IMR-90 (cell line): ENCODE measurements at places on chromosomes 4 and X. TPM values are rescaled to one million over a fixed set of nuclear protein-coding genes. Genes with fewer than 3 reads are reported as not detected.

RHOXF1 gene
- not detected in 2 replicates for total RNA-seq

DNA sequence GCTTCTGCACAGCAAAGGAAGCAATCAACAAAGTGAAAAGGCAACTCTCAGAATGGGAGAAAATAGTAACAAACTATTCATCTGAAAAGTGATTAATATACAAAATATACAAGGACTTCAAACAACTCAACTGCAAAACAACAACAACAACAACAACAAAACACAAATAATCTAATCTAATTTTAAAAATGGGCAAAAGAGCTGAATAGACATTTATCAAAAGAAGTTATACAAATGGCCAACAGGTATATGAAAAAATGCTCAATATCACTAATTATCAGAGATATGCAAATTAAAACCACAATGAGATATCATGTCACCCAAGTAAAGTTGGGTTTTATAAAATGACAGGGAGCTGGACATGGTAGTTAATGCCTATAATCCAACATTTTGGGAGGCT, 602.8 kb upstream of the DIAPH2 start:
- DNase-seq = no peak

VSIG4 gene
- total RNA-seq = not detected in 2 replicates

GRCh38 chrX:6151971-6152370, 76.7 kb downstream of the NLGN4X start:
- no peak for DNase-seq

DNA sequence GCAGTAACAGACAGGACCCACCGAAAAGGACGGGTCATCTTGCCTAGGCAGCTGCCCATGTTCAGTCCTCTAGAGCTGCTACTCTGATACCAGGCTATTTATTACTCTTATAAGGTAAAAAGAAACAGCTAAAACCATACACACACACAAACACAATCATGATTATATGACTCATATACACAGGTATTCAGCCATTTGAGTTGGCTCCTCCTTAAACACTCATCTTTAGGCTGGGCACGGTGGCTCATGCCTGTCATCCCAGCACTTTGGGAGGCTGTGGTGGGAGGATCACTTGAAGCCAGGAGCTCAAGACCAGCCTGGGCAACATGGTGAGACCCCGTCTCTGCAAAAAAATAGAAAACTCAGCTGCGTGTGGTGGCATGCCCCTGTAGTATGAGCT, 76.6 kb downstream of the F11 start:
- DNase-seq = no peak

DNA sequence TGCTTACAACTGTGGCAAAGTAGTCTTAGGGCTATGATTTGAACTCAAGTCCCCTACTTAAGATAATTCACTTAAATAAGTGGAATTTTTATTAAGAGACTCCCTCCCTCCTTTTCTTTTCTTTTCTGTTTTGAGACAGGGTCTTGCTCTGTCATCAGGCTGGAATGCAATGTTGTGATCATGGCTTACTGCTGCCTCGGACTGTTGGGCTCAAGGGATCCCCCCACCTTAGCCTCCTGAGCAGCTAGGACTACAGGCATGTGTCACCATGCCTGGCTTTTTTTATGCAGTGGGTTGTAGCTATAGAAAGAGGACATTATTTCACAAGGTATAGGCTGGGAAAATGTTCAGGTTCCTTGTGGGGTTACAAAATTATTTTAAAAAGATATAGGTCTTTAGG, 19.2 kb downstream of the DIAPH2 start:
- DNase-seq = peak; percentile 6

DNA sequence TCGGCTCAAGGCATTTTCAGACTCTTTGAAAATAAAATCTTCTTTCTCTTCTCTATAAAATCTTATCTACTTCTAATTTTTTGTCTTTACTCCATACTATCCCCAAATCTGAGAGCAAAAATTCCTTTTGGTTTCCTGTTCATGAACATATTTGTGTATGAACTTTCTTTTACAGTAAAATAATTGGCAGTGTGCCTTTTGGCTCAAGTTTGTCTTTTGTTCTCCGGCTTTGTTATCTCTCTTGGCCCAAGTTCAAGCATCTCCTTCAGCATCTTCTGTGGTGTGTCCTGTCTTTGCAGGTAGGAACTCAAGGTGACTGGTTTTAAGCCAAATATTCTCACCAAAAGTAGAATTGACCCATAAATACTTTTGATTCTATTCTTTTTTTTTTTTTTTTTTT, 276.6 kb upstream of the FAT1 start:
- DNase-seq = no peak

GRCh38 chr4:57190601-57191481, 80.7 kb upstream of the IGFBP7 start:
- peak; percentile 13 for DNase-seq

NELFA gene
- total RNA-seq = 4.3 and 5.8 TPM in 2 replicates

GRCh38 chr4:26782168-26782829, 78.3 kb upstream of the STIM2 start:
- no peak for DNase-seq

- DNase-seq = no peak
Measured at GRCh38 chr4:74962584-74962983, 29.7 kb downstream of the PARM1 start.

TMEM31 gene
- not detected in 2 replicates for total RNA-seq

DUSP9 gene
- total RNA-seq = under 0.01 TPM in 2 replicates

DNA sequence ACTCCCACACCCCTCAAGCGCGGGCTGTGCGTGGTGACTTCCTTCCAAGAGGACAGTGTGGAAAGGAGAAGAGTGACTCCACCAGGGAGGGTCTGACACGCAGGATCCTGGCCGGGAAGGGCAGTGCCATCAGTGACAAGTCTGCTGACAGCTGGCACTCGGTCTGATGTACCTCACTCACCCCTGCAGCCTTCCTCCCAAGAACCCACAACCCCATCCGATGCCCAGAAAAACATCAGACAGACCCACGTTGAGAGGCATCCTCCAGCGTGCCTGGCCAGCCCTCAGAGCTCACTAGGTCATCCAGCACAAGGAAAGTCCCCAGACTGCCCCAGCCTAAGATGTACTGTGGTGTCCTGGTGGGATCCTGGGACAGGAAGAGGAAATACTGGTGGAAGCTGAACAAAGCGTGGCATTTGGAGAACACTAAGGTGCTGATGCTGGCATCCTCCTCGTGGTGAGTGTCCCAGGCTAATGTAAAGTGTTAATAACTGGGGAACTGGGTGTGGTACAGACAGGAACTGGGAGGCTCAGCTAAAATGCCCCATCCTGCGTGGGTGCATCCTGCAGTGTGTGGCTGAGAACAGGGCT, 200.0 kb upstream of the PSAPL1 start:
- no peak for DNase-seq

GRCh38 chr4:6681191-6681590, 12.5 kb upstream of the S100P start:
- DNase-seq = no peak

DNA sequence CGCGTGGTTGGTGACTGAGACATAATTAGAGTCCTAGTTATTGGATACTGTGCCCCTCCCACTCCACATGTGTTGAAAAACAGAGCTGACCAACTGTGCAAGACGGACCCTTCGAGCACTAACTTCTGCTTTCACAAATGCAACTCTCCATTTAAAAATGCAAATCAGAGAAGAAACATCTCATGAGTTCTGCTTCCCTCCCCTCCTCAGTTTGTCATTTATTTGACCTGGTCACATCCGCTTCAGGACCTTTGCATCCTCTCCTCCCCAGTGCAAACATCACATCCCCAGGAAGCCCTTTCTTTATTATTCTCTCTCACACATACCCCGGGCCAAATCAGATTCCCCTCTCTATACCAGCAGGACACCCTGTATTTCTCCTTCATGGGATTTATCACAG, 38.1 kb upstream of the NOCT start:
- no peak for DNase-seq

MMAA gene
- 5.2 and 7.8 TPM in 2 replicates for total RNA-seq

HEPH gene
- 16.4 and 23.5 TPM in 2 replicates for total RNA-seq

DNA sequence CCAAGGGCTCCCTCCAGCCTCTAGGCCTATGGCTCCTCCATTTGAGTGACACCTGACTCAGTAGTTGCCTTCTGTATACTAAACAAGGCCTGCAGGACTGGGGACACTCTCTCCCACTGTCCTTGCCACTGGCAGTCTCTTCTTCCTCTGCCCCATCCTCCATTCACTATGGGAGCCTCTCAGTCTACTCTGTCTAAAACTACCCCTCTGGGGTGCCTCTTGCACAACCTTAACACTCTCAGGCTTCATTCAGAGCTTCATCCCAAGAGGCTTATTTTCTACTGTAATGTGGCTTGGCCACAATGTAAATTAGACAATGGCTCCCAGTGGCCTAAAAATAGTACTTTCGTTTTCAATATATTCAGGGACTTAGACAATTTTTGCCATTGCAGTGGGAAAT, 133.0 kb downstream of the ZC4H2 start:
- DNase-seq = no peak

HELT gene
- not detected in 2 replicates for total RNA-seq

DNA sequence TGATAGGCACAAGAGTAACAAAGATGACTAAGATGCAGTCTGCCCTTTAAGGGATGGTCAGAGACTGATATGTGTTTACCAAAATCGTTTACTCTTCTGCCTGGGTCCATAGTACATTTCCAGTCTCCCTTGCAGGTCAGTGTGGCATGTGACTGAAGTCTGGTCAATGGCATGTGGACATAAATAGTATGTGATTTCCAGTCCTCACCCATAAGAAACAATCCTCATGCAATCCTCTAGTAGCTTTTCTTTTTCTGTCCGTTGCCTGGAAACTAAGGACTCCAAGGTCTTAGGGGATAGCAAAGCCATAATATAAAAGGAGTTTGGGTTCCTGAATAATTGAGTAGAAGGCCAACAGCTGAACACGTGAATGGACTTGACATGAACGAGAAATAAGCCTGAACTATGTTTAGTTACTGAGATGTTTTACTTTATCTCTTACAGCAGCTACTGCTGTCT, 1.1 kb downstream of the SLC9B2 start:
- DNase-seq = peak; percentile 26

DNA sequence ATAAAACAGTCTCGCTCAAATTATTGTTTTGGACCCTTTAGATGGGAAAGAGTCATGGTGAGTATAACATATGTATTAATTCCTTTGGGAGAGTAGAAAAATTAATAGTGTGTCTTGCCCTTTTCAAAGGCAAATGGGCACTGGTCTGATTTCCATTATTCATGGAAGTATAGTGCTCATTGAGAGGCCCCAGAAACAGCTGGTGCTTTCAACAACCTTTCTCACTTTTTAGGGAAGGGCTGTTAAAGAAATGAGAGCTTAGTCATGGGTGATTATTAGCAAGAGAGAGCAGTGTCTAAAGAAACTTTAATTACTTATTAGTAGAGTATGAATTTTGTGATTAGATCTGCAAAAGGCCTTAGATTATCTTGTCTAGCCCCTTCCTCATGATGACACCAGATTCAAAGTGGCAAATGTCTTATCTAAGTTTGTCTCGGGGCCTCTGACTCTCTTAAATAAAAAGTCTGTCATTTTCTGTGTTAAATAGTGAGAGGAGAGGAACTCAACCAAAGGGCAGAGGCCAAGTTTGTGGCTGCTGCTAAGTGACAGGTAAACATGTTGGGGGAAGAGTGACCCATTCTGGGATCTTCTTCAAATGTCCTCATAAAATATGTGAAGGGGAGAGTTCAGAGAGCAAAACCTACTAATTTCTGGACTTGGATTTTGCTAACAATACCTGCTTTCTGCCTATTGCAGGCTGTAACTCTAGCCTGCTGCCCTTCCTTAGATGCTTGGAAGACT, 110.6 kb downstream of the REPS2 start:
- DNase-seq = no peak

- DNase-seq = peak; percentile 54
Measured at GRCh38 chrX:41759817-41760216, 35.8 kb downstream of the GPR82 start.
